Effector CD8-positive, alpha-beta T cell (primary cell): ENCODE measurements at places on chromosomes 6 and 20.

DNA sequence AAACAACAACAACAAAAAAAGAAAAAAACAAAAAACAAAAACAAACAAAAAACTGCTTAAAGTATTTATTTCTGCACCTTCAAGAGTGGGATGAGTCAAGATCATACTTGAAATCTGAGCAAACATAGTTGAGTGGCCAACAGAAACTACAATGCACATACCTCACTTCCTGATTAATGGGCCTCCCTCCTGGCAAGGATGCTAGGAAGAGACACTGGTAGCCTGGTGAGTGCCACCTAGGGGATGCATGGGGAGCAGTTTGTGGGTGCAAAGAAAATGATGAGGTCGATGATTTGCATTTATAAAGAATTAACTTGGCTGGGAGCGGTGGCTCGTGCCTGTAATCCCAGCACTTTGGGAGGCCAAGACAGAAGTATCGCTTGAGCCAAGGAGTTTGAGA, 808.1 kb downstream of the MAFB start:
- DNase-seq = no peak

GRCh38 chr6:23173234-23173633, 603.9 kb downstream of the HDGFL1 start:
- DNase-seq = no peak

- no peak for DNase-seq
Measured at GRCh38 chr6:157941101-157941863, 40.4 kb upstream of the SYNJ2 start.

DNA sequence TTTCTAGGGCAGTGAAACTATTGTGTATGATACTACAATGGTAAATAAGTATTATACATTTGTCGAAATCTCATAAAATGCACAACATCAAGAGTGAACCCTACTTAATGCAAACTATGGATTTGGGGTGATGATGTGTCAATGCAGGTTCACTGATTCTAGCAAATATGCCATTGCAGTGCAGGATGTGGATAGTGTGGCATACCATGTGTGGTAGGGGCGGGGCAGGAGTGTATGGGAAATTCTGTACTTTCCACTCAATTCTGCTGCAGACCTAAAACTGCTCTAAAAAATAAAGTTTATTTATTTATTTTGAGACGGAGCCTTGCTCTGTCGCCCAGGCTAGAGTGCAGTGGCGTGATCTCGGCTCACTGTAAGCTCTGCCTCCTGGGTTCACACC, 44.3 kb downstream of the ABHD12 start:
- DNase-seq = no peak
